ENCODE measurements at places on chromosomes 7 and 10.

DNA sequence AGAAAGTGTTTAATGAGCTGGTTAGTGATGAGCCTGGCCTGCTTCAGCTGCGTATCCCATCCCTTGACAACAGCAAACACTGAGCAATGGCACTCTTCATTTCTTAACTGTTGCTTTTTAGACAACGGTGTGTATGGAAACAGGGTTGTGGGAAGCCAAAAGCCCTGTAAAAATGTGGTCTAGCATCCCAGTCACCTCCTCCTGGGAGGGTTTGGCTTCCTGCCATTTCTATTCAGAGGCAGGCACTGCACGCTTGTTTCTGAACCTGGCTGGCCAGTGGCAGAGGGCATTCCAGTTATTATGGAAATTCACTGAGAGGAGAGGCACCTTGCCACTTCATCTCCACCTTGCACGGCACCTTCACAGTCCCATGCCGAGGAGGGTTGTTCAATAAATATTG lies 123.0 kb upstream of the ADARB2 start:
- no peak for DNase-seq

DNA sequence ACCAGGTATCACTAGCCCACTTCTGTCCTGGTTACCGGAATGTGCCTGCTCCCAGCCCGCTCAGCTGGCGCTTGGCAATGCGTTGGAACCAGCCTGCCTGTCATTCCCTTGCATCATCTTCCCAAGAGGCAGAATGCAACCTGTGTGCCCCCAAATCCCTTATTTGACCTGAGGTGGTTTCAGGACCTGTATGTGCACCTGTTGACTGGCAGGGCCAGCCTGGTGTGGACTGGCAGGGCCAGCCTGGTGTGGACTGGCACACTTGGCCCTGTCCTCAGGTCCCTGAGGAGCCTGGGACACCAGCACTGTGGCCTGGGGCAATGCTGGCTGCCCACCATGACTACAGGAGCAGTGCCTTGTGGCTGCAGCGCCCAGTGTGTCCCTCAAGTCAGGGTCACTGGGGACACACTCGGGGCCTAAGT lies 38.2 kb downstream of the ZNF467 start:
- no peak for DNase-seq

GRCh38 chr7:37974711-37975110 lies 54.3 kb downstream of the EPDR1 start:
- DNase-seq: no peak

DNA sequence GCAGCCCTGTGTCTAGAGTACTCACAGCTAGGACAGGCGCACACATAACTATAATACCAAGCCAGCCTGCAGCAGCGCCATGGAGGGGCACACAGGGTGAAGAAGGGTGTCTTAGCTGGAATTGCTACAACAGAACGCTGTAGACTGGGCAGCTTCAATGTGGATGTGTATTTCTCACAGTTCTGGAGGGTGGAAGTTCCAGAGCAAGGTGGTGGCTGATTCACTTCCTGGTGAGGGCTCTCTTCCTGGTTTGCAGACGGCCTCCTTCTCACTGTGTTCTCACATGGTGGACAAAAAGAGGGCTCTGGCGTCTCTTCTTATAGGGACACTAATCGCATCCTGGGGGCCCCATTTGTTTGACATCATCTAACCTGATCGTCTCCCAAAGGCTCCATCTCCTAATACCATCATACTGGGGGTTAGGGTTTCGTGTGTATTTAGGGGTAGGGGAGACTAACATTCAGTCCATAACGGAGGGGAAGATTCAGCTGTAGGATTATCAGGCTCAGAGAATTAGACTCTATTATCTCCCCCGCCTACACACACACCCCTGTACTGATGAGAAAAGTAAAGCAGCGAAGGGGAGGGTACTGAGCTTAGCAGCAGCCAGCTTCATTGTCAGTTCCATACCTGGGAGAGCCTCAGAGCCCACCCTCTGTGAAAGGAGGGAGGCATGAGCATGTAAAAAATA lies 289.1 kb downstream of the CCDC3 start:
- no peak for DNase-seq

DNA sequence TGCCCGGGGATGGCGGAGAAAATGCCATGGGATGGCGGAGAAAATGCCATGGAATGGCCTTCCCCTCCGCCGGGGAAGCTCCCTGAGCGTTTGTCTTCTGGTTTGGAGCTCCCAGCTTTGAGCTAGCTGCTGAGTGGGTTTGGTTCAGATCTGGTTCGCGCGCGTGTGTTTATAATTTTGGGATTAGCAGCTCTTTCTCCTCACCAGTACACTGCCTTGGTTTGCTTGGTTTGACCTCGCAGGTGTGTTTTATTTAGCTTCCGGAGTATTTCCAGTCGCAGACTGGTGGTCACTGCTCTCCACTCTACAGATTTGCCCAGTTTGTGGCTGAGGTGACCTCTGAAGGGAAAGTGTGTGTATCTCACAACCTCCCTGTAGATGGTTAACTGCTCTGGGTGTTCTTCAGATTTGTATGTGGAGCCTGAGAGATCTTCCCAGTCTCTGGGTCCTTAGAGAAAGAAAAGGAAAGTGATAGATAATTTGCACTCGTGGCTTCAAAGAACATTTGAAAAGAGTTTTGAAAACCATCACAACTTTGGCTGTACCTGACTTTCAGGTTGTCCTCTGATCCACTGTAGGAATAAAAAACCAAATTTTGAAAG lies 597 bp downstream of the ZNF277 start:
- DNase-seq: no peak

- DNase-seq: no peak
Measured at GRCh38 chr10:82278401-82279182, 403.6 kb downstream of the NRG3 start.

- no peak for DNase-seq
Measured at GRCh38 chr7:37068038-37068437, 343.7 kb upstream of the AOAH start.

DNA sequence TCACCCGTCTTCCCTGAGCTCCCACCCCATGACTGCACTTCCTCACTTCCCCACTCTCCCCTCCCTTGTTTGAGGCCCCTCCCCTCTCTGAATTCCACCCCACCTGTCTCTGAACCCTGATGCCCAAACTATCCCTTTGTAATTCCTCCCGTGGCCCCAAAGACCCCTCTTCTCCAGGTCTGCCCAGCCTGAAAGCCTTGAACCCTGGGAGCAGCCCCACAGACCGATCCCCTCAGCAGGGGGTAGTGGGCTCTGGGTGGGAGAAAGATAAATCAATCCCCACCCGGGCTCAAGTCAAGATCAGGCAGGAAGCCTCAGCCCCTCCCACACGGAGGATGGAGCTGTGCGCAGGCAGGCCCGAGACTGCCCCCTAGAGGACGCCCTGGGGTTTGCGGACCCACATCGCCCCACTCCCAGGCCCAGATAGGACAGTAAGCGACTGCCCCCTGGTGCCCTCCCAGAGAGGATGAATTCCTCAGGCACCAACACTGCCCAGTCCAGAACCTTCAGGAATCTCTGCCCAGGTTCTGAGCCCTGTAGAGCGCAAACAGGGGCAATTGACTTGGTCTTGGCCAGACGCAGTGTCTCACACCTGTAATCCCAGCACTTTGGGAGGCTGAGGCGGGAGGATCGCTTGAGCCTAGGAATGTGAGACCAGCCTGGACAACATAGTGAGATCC lies 11.7 kb downstream of the HSPB1 start:
- peak; percentile 94 for DNase-seq

GRCh38 chr10:15729890-15730289 lies 10.2 kb upstream of the ITGA8 start:
- DNase-seq: no peak

GRCh38 chr7:75595766-75596165 lies 103.6 kb downstream of the SPDYE5 start:
- no peak for DNase-seq

GRCh38 chr10:132373241-132373955 lies 23.6 kb upstream of the PWWP2B start:
- DNase-seq: no peak

GRCh38 chr10:104577861-104578521 lies 63.1 kb upstream of the SORCS3 start:
- no peak for DNase-seq

DNA sequence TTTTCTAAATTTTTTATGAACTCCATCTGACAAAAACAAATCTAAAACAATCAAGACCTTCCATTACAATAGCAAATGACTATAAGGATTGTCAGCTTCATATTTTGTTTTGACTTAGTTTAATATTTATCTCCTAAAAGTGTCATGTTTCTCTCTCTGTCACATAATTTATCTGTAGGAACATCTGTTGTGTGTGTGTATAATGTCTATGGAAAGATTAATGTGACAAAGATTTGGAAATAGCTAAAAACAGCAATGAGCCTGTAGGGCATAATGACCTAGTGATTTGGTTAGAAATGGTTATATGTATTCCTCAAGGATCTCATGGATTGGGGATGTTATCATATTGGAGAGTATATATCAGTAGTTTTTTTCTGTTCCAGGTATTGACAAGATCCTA lies 69.6 kb upstream of the MDFIC start:
- DNase-seq: no peak

DNA sequence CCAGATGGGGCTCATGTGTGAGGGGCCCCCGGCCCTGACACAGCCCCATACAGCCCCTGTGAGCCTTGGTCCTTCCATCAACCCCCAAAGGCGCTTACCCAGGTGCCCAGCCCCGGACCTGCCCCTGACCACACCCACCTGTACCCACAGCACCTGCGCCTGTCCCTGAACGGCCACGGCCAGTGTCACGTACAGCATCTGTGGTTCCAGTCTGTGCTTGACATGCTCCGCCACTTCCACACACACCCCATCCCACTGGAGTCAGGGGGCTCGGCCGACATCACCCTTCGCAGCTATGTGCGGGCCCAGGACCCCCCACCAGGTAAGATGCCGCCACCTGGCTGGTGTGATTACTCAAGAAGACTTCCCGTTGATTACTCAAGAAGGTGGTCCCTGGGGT lies 33.5 kb downstream of the SH2B2 start:
- no peak for DNase-seq

DNA sequence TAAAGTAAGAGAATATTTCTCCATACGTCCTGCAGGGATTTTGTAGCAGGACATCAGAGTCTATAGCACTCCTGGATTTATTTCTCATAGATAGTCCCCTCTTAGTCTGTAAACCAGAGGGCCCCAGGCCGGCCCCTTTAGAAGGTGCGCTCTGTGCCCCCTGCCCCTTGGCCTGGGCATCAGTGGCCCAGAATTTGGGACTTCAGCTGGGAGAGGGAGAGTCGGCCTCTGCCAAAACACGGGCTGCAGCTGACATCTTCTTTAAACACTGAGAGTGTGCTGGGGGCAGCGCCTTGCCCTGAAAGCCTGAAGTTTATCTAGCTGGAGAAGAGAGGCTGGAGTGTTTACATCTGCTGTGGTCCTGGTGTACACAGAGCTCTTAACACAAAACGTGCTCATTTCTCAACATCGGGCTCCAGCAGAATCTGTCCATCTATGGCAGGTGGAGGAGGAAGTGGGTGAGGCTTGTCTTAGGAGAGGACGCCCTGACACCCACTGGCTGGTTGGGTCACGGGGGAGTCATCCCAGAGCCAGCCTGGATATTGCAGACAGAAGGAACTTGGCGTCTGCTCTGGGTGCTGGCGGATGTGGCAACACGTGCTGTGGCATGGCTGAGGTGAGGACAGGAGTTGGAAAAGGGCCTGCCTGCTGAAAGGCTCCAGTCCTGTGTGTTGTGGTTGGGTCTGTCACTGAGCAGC lies 5.0 kb upstream of the TACR2 start:
- DNase-seq: no peak
